ENCODE measurements at places on chromosomes 1 and 21.

GRCh38 chr1:5648410-5649165 is 343.6 kb downstream of the NPHP4 start:
- no peak for DNase-seq

GRCh38 chr1:78475888-78476610 is 14.7 kb upstream of the PTGFR start:
- DNase-seq = no peak

DNA sequence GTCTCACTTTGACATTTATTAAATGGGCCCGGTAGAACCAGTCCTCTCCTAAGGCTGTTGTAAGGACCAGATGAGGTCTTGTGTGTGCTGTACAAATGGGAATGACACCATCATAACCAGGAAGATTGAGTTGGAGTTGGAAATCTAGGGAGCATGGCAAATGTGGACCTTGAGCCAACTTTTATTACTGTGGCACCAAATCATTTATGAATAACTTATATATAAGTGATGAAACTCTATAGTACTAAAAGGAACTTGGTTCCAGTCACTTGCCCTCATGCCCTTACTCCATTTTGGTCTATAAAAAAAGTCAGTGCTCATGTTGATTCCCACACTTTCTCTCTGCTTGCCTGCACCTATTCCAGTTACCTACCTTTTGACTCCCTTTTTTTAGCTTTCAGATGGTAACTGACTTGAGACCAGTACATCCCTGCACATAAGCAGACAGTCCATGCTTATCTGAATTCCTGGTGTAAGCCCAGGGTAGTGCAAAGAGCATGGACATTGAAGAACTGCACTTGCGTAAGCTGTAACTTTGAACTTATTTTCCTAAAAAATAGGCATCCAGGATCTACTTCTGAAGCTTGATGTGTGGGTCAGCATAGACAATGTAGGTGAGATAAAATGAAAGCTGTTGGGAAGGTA is 210.6 kb downstream of the PBX1 start:
- no peak for DNase-seq

- DNase-seq = no peak
These were observed 73.7 kb upstream of the NRIP1 start for GRCh38 chr21:15138490-15138889.

GRCh38 chr1:65146908-65147423 is 1.0 kb upstream of the AK4 start:
- no peak for DNase-seq

GRCh38 chr1:226239421-226239820 is 16.0 kb downstream of the MIXL1 start:
- no peak for DNase-seq

- DNase-seq = no peak
These were observed 38.9 kb upstream of the HSD3B1 start for GRCh38 chr1:119467857-119468668.

DNA sequence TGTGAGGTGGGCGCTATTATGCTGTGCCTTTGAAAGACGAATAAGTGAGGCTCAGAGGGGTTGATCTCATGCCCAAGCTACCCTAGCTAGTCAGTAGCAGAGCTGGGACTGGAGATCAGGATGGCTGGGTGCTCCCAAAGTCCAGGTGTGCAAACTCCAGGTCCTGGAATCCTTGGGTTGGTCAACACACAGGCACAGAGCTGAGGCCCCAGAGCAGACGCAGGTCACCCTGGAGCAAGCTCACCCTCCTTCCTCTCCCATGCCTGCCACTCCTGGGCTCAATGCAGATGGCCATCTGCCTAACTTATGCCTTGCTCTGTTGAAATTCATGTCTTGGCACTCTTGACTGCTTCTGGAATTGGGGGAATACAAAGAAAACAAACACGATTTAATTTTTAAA is 587.2 kb downstream of the PTPRU start:
- DNase-seq = no peak

DNA sequence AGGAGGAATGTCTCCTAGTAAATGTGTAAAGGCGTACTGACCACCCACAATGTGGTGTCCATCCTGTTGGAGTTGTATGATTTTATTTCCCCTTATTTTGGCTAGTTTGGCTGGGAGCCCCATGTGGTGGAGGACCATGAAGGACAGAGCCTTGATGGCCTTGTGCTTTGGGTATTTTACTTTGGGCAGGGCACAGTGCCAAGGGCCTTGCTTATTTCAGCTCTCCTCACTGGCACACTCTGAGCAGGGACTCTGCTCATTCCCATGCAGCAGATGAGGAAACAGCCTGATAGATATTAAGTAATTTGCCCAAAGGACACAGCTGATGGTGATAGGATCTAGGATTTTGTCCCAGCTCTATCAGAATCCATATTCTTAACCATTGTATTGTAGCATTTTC is 50.2 kb downstream of the SMYD2 start:
- no peak for DNase-seq

DNA sequence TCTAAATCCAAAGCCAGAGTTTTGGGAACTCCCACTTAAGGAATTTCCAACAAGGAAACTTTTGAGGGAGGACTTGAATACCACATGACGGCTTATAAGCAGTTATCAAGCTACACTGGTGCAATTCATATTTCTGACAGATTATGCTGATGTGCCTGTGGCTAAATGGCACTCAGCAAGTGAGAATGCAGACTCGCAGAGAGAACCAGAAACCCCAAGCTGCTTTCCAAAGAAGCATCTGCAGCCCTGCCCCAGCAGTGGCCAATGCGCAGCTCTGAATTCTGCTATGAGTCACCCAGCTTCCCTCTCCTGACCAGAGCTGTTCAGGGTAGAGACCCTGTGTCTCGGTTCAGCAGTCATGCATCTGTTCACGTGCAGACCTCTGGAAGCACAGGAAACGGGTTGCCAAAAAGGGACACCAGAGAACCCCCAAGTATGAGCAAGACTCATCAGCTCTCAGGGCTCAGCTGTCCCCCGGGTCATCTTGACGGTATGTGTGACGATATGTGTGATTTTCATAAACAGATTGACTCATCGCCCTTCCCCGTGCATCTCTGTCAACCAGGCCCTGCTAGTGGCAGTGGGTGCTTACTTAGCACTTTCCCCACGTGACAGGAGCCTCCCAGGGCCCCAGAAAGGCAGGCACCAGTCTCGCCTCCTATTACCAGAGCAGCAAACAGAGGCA is 76.3 kb downstream of the ITPKB start:
- peak; percentile 84 for DNase-seq

Measured in memory B cell (primary cell).